ENCODE measurements at places on chromosomes 3 and 15.

- DNase-seq = no peak
These were observed 13.3 kb upstream of the PARL start for GRCh38 chr3:183898028-183898431.

DNA sequence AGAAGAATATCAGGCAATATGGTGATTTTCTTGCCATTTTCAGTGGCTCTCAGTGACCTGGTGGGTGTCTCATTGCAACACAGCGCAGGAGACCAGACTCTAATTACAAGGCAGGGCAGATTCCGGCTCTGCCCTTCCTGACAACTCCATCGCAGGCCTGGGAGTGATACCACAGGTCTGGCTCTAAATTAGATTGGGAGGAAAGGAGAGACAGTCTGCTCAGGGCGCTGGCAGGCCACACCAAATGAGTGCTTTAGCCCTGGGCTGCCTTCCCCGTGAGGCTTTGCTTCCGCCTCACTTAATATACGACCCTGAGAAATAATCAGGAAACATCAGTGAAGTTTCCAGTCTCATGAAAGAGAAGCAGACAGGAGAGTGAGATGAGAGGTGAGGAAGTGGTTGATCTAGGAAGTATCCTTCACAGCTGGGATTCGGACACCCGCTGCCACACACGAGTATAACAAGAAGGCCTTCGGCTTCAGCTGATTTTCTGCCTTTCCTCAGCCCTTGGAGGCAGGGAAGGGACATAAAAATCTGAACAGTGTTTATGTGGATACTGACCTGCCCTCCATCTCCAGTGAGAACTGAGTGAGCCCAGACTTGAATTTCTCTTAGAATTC, 73.7 kb upstream of the PROK2 start:
- DNase-seq = no peak

- no peak for DNase-seq
These were observed 300.5 kb upstream of the MME start for GRCh38 chr3:154779571-154779970.

DNA sequence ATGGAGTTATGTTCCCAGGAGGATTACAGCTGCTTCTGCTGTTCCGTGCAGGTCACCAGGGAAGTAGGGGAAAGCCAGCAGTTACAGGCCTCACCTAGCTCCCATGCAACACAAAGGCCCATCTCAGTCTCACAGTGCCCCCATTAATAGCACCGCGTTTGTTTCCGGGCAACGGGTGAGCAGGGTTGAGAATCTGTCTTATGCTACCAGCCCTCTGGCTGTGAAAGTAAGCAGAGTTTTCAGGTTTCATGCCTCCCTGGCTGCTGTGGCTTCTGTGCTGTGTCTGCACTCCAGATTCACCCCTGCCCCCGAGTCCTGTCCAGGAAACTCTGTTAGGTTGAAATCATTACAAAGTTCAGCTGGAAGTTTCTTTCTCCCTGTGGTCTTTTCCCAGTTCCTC, 254.4 kb upstream of the GPR149 start:
- DNase-seq = no peak

DNA sequence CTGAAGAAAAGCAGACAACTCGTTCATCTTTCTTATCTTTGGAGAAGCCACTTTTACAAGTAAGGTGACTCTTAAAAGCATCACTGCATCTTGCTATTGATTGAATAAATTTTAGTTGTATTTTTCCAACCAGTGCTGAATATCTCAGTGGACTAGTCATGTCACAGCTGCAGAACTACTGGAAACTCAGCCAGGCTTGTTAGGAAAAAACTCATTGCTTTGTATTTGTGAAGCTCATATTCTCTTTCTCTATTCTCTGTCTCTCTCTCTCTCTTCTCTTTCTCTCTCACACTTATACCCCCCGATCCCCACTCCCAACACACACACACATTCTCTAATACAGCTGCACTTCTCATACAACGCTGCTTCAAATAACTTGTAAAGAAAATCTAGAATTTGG, 104.3 kb downstream of the WDR76 start:
- no peak for DNase-seq

DNA sequence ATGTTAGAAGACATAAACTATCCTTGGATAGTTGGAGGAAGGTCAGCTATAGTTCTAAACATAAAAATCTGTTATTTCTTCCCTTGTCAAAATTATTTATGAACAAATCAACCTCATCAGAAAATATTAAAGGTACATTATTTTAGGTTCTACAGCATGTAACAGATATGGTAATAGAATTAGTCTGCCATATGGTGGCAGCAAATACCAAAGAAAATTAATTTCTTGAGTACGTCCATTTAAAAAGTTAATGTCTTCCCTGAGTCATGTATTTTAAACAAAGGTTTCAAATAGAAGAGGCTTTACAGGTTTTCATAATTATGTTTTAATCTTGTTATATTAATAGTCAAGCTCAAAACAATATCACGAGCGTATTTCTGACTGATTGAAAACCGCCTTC, 17.9 kb upstream of the ANKRD28 start:
- DNase-seq = no peak

DNA sequence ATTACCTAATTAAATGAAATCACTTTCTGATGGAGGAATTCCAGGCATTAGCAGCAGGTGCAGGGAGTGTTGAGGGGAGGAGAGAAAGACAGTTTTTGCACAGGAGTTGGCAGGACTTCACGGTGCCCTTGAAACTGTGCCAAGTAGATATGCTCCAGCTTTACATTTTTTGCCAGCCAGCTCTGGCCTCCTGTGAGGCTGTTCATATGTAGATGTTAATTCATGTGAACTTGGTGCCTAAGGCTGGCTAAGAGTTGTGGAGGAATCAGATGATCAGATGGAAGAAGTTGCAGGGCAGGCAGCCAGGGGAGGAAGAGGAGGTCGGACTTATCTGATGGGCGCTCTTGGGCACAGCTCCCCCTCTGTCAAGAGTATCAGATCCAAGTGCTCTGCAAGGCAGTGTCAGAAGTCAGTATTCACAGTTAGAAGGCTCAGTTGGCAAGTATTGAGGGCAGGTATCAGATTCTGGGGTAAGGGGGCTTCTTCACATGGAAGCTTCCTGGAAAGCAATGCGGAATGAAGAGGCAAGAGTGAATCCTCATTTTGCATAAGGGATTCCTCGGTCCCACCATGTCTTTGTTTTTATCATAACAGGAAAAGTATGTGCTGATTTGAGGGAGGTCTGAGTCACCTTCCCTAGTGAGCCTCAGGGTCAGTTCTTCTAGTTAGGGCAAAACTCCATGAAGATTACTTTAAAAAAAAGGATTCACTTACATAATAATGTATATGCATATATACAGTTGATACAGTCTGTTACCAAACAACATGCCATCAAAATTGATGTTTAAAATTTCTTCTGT, 172.6 kb upstream of the UMPS start:
- DNase-seq = no peak

- DNase-seq = no peak
These were observed 17.8 kb upstream of the SCAMP5 start for GRCh38 chr15:74977599-74977998.

DNA sequence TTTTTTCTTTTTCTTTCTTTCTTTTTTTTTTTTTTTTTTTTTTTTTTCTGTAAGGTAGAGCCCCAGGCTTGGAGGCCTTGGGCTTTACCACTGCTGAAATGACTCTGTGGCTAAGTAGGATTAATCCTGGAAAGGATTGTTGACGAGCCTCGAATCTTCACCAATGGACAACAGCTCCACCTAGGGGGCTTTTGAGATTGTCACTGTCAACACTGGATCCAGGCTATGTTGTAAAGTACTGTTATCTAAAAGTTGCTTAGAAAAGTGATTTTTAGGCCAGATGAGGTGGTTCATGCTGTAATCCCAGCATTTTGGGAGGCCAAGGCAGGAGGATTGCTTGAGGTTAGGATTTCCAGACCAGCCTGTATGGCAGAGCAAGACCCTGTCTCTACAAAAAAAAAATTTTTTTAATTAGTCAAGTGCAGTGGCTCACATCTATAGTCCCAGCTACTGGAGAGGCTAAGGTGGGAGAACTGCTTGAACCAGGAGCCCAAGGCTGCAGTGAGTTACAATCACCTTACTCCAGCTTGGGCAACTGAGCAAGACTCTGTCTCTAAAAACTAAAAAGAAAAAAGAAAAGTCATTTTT, 41.6 kb downstream of the KLHL18 start:
- peak; percentile 42 for DNase-seq

- no peak for DNase-seq
These were observed 12.4 kb downstream of the LAMP3 start for GRCh38 chr3:183149915-183150750.

- no peak for DNase-seq
These were observed 44.6 kb downstream of the P3H2 start for GRCh38 chr3:190076136-190076535.

DNA sequence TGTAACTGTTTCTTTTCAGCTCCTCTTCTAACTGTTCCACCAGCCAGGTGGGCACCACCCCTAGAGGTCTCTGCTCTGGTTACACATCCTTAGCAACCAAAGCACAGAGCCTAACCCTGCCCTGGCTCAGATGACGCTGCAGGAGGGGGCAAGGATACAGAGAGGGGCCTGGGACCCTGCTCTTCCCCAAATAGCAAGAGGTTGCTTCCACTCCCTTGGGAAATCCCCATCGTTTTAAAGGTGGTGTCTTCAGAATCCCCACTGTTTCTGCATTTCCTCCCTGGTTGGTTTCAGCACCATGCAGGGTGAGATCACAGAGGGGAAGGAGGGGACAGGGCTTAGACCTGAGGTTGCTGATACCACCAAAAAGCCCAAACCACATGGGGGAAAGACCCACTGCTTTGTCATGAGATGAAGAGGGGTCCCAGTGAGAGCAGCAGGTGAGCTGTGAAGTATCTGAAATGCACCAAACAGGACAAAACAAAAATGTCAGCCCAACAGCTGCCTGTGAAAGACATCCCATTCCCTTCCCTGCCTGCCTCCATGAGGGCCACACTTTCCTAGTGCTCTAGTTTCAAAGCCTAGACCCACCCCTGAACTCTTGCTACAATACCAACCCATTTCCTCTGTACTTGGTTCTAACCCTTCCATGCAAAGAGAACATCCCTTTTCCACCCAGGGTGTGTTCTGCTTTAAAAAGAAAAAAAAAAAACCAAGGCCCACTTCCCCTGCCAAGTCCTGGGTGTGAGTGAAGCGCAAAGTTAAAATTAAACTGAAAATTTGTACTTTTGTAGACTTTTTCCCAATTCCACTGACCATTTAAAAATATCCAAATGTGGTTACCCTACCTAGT, 29.0 kb downstream of the ANP32A start:
- DNase-seq = peak; percentile 31

- DNase-seq = no peak
These were observed 24.7 kb upstream of the SLC41A3 start for GRCh38 chr3:126108676-126109050.

DNA sequence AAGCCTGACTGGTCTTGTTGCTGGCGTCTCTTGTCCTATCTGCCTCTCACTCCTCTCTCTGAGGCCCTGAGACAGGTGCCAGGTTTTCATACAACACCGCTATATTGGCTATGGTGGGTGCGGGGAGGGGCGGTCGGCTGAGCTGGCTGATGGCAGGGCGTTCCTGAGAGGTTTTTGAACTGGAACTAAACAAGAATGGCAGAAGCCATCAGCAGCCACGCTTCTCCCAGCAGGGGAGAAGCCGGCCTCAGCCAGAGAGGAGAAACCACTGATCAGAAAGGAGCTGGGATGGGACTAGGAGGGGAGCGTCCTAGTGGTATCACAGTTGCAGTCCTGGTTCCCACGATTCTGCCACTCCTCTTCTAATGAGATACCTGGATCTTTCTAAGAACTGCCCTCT, 89.9 kb upstream of the PRR23E start:
- DNase-seq = no peak

- DNase-seq = no peak
These were observed 55.7 kb downstream of the UMPS start for GRCh38 chr3:124785973-124786372.

GRCh38 chr3:109643590-109643989, 306.2 kb upstream of the DPPA4 start:
- no peak for DNase-seq

GRCh38 chr3:154954757-154955156, 125.4 kb upstream of the MME start:
- DNase-seq = no peak
